ENCODE measurements at places on chromosomes 13 and 19. TPM values are rescaled to one million over a fixed set of nuclear protein-coding genes. Genes with fewer than 3 reads are reported as not detected.

Gene RDH8
- total RNA-seq = not detected

Gene EDNRB
- 60.7 TPM for total RNA-seq

DNA sequence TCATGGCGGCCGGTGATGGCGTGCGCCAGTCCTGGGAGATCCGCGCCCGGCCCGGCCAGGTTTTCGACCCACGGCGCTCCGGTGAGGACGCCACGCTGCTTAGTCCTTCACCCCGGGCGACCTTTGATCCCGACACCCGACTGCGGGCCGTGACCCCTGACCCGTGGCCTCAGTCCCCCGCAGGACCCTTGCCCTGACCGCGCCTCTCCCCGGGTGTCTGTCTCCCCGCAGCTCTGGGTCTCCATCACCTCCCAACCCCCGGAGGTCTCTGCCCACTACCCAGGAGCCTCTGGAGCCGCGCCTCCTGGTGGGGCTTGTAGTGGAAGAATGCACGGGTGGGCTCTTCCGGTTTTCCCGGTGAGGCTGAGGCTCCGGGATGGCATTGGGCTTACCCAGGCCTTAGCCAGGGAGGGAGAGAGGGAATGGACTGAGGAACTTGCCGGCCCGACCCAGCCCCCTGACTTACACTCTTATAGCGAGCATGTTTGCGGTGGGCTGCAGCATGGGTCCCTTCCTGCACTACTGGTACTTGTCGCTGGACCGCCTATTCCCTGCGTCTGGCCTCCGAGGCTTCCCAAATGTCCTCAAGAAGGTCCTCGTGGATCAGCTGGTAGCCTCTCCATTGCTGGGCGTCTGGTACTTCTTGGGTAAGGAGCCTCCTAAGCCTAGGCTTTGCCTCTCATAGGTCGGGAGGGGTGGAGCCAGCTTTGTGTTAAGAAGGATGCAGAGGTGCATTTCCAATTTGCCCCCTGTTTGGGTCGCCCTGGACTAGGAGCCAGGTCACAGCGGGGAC is 566 bp downstream of the MPV17L2 start:
- H3K4me1 ChIP-seq = peaks cover 17% of the 10 kb centered on the region
- no peak for DNase-seq
- peaks cover 25% of the 10 kb centered on the region for H3K36me3 ChIP-seq
- peak overlapping the region; percentile 95 for H3K27ac ChIP-seq

DNA sequence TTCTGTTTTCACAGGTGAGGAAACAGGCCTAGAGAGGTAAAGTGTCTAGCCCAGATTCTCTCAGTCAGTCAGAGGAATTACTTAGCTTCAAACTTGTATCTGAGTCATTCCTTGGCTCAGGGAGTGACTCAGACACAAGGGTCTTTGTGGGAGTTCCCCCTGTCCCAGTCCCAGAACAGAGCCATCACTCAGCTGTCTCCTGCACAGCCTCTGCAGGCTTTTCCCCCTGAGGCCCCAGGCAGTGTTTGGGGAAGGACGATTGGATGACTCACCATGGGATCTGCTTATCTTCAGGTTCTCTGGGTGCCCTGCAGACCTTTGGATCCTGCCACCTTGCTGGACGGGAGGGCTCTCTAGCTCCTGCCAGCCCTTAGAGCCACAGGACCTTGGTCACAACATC is 13.2 kb downstream of the ZNF793 start:
- no peaks in the 10 kb centered on the region for H3K4me1 ChIP-seq
- no peaks in the 10 kb centered on the region for H3K27me3 ChIP-seq
- peaks cover 6% of the 10 kb centered on the region for H3K36me3 ChIP-seq
- H3K4me3 ChIP-seq = no peak overlapping the region
- no peak for DNase-seq

DNA sequence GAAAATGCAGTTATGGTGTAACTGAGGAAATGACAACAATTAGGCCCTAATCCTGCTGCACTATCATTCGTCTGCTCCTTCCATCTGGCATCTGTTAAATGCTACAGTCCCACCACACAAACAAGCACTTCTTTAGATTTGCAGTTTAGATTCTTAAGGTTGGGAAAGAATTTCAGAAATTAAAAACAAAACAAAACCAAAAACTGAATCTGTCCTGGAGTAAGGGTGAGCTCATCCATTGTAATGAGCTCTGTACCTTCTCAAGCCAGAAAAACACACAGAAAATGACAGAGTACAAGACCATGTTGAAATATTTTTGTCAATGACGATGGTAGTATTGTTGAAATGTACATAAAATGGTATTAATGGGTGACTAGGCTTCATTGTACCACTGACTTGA is 28.3 kb downstream of the SMAD9 start:
- no peak for DNase-seq
- no peak overlapping the region for H3K4me3 ChIP-seq
- H3K4me1 ChIP-seq = peaks cover 6% of the 10 kb centered on the region
- H3K27me3 ChIP-seq = no peaks in the 10 kb centered on the region
- no peak overlapping the region for H3K27ac ChIP-seq

DNA sequence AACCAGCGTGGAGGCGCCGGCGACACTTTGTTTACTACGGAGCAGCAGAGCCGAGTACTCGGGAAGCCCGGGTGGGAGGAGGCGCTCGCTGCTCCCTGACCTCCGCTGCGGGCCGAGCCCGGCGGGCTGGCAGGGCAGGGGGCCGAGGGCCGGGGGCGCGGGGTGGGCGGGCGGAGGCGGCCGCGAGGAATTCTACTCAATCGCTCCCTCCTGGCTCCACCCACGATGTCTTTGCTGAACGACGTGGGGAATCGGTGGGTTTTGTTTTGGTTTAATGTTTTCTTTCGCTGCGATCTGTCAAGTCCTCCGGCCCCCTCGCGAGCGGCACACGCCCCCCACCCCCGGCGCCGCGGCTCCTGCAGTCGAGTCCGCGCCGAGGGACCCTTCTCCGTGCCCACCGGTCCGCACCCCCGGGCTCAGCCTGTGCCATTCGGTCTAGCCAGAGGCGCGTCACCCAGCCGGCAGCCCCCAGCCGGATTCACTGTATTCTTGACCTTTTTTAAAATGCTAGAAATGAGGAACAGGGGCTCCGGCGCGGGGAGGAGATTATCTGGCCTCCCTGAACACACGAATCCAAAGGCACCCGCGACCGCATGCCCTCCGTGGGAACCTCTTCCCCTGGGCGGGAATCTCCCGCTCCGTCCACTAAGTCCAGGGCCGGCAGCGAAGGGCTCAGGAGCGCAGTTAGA is 636 bp upstream of the FOXO1 start:
- H3K4me1 ChIP-seq = peaks cover 32% of the 10 kb centered on the region
- no peaks in the 10 kb centered on the region for H3K36me3 ChIP-seq
- H3K27me3 ChIP-seq = no peaks in the 10 kb centered on the region
- DNase-seq = peak; percentile 87

GRCh38 chr13:112072534-112073244 is 5.7 kb downstream of the SOX1 start:
- no peaks in the 10 kb centered on the region for H3K36me3 ChIP-seq
- H3K4me3 ChIP-seq = no peak overlapping the region
- H3K27me3 ChIP-seq = peaks cover 91% of the 10 kb centered on the region
- H3K4me1 ChIP-seq = peaks cover 3% of the 10 kb centered on the region
- H3K27ac ChIP-seq = no peak overlapping the region

GRCh38 chr13:107185889-107186288 is 618.0 kb upstream of the ARGLU1 start:
- no peak for DNase-seq
- no peaks in the 10 kb centered on the region for H3K27me3 ChIP-seq
- H3K4me3 ChIP-seq = no peak overlapping the region
- no peak overlapping the region for H3K27ac ChIP-seq
- H3K36me3 ChIP-seq = no peaks in the 10 kb centered on the region

DNA sequence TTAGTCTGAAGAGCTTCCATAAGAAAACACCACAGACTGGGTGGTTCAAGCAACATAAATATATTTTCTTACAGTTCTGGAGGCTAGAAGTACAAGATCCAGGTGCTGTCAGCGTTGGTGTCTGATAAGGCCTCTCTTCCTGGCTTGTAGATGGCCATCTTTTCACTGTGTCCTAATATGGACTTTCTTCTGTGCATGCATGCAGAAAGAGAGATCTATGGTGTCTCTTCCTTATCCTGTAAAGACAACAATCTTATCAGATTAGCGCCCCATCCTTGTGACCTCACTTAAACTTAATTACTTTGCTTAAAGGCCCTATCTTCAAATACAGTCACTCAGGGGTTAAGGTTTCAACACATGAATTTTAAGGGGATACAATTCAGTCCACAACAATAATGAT is 14.1 kb upstream of the NDFIP2 start:
- H3K27ac ChIP-seq = no peak overlapping the region
- no peaks in the 10 kb centered on the region for H3K36me3 ChIP-seq
- no peaks in the 10 kb centered on the region for H3K27me3 ChIP-seq
- H3K4me3 ChIP-seq = no peak overlapping the region
- no peak for DNase-seq

GRCh38 chr19:17842663-17843291 is 5.0 kb downstream of the JAK3 start:
- H3K4me3 ChIP-seq = no peak overlapping the region
- H3K27me3 ChIP-seq = peaks cover 5% of the 10 kb centered on the region
- peaks cover 13% of the 10 kb centered on the region for H3K4me1 ChIP-seq
- no peak for DNase-seq
- H3K36me3 ChIP-seq = peaks cover 47% of the 10 kb centered on the region

All from lower lobe of right lung (tissue), 2 donors.